ENCODE measurements at places on chromosomes 2 and 18. TPM values are rescaled to one million over a fixed set of nuclear protein-coding genes. Genes with fewer than 3 reads are reported as not detected.

Gene EVX2
- total RNA-seq, result not detected

Gene DYNAP
- not detected for total RNA-seq

Gene ACTG2
- 13.7 TPM for total RNA-seq

Gene KCNG3
- 0.88 TPM for total RNA-seq

Gene PLCL1
- total RNA-seq, result 14.7 TPM

Gene MPP4
- 0.19 TPM for total RNA-seq

Gene TSPYL6
- total RNA-seq, result not detected

Gene CKAP2L
- total RNA-seq, result 0.88 TPM
